ENCODE measurements at places on chromosomes 1 and 21.

DNA sequence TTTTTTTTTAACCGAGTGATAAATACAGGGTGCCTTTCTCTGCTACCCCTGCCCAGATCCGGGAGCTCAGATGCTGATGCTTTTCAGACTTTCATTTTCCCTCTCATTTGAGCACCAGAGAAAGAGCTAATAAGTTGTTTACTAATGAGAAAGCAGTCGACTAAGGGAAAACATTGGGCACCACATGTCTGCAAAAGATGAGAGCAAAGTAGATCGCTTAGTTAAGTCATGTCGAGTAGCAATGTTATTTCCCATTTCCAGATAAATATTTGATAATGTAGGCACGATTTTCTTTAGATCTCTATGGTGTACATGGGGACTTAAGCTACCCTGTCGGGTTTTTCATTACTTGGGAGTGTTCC is 1.2 kb downstream of the PKN2 start:
- DNase-seq = no peak

- no peak for DNase-seq
Observed at GRCh38 chr1:233183226-233184020, 112.1 kb downstream of the PCNX2 start.

DNA sequence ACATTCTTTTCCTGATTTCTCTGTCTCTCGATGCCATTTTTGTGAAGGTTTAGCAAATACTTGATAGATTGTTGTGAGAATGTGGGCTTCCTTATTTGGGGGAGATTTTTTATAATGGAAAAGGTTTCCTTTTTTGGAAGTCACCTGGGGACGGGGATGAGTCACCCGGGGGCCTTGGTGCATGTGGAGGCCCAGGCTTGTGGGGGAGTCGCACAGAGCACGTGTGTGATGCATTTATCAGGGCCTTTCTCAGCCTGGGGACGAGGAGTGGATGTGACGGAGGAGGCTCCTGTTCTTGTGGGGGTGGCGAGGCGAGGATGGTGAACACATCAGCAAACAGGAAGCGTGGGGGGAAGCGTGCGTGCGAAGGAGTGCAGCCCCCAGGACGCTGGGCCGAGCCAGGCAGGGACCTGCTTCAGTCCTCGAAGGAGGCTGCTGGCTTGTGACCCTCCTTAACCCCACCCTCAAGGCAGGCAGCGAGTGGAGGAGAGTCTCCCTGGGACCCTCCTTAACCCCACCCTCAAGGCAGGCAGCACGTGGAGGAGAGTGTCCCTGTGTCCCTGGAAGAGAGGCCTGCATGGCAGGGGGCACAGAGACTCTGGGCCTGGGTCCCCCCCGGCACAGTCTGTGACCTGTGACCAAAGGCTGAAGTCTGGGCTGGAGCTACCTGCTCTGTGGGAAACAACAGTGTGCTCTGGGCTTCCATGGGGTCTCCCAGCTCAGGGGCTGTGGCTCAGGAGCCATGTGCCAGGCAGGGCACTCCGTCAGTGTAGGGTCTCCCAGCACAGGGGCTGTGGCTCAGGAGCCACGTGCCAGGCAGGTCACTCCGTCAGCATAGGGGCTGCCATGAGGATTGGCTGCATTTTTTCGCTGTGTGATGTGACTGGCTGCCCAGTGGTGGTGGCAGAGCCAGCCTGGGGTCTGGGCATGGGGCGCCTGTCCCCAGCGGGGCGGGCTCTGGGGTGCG is 57.2 kb downstream of the AGPAT3 start:
- no peak for DNase-seq

GRCh38 chr1:228335406-228336307 is 71.0 kb downstream of the TRIM11 start:
- no peak for DNase-seq

GRCh38 chr1:114274621-114275317 is 121.1 kb upstream of the SYT6 start:
- DNase-seq = no peak
